CD8-positive, alpha-beta memory T cell (primary cell): ENCODE measurements at places on chromosomes 6 and 20. TPM values are rescaled to one million over a fixed set of nuclear protein-coding genes. Genes with fewer than 3 reads are reported as not detected.

DNA sequence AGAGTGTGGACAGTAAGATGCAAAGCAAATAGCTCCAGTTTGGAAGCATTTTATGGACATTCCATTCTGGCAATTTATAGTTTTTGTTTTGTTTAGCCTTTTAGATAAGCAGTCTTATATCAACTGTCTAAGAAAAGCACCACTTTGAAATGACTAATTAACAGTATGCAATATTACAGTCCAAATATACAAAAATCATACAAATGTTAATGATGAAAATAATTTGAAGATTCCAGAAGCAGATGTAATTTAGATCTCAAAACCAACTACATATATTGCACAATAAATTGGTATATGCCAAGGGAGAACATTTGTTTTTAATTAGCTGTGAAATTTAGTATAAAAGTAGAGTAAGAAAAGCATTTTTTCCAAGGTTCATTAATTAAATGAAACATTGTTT lies 158.8 kb downstream of the KIF6 start:
- no peak for DNase-seq

- no peak for DNase-seq
Observed at GRCh38 chr6:157186785-157187181, 136.5 kb downstream of the TMEM242 start.

The MAK gene
- not detected for polyA plus RNA-seq

DNA sequence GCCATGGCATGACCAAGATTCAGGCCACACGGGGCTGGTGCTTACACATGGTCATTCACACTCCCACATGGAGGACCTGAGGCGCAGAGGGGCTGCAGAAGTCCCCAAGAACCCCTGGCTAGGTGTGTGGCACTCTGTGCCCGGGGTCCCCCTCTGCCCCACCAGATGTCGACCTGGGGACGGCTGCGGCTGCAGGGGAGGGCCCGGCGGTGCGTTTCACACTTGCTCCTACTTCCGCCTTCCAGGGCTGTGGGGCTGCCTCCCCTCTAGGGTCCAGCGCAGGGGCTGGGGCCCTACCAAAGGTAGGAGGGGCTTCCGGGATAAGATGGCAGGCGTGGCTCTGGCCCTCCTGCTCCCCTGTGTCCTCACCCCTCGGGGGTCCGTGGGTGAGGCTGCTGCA lies 81.1 kb upstream of the SLCO4A1 start:
- DNase-seq: no peak

DNA sequence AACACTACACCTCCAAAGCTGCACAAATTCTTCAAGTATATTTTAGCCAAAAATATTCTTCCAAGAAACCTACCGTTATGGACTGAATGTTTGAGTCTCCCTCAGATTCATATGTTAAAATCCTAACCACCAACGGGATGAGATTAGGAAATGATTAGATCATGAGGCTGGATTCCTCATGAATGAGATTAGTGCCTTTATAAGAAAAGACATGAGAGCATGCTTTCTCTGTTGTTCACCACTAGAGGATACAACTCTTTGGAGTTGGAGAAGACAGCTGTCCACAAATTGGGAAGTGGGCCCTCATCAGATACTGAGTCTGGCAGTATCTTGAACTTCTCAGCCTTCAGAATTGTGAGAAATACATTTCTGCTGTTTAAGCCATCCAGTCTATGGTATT lies 7.1 kb upstream of the SLC17A4 start:
- DNase-seq: no peak

DNA sequence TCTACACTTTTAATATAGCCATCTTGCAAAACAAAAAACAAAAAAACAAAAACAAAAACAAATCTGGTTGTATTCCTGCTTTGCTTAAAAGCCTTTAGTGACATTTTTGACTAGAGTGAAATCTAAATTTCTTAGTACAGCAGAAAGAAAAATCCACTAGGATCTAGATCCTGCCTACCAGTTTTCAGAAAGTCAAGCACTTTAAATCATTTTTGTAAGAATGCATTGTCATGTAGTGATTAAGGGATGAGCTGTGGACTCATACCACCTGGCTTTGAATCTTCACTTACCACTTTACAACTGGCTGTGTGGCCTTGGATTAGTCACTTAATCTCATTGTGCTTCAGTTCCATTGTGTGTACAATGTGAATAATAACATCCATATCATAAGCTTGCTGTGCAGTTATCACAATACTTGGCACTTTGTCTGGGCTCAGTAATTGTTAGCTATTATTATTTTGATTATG lies 4.0 kb downstream of the MKKS start:
- DNase-seq: no peak

DNA sequence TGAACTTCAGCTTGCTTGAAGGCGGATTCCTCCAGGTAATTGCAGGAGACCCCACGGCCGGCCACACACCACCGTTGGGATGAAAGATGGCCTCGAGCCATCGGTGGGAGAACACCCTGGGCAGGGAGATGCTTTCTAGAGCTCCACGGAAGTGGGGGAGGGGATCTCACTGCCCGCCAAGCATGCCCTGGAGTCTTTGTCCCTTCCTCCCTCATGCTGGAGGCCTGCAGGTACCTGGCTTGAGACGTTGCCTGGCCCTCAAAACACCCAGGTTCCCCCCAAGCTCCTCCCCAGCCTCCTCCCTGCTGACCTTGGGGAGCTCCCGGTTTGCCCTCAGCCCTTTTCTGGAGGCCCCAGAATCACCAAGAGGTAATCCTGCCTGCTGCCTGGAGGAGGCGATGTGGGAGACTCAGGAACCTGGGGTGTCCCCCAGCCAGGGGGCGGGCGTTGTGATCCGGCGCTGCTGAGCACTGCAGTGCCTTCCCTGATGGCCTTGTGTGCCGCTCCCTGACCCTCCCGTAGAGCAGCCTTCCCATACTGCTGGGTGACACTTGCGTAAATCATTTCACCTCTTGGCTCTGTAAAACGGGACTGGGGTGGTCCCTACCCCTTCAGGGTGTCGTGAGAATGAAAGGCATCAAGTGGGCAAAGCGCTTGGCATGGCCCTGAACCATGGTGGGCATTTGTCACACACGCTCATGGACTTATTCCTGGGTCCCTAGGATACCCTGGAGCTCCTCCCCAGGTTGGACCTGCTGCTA lies 91.4 kb downstream of the CEBPB start:
- DNase-seq: no peak

DNA sequence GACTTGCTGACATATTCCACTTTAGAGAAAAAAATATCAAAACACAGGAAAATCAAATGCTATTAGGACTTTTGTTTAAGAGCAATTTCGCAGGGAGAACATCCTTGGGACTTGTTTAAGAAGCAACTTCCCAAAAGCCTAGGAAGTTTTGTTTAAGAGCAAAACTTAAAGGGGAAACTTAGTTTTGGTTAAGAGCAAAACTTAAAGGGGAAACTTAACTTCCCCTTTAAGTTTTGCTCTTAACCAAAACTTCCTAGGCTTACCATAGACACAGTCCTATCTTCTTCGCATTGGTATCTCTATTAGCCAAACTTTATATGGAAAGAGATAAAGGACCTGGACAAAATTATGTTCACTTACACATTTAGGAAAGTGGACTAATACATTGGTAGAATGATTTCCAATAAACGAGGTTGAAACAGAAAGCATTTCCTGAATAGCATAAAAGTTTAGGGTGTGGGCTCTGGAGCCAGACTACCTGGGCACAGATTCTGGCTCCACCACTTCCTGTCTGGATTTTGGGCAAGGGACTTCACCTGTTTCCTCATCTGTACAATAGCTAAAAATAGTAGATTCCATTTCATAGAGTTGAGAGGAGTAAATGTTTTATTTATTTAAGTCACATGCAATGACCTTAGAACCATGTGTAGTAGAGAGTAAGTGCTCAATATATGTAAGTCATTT lies 15.7 kb downstream of the PAQR8 start:
- no peak for DNase-seq

The TRIM40 gene
- not detected for polyA plus RNA-seq

GRCh38 chr20:11850901-11851300 lies 66.8 kb upstream of the BTBD3 start:
- no peak for DNase-seq

DNA sequence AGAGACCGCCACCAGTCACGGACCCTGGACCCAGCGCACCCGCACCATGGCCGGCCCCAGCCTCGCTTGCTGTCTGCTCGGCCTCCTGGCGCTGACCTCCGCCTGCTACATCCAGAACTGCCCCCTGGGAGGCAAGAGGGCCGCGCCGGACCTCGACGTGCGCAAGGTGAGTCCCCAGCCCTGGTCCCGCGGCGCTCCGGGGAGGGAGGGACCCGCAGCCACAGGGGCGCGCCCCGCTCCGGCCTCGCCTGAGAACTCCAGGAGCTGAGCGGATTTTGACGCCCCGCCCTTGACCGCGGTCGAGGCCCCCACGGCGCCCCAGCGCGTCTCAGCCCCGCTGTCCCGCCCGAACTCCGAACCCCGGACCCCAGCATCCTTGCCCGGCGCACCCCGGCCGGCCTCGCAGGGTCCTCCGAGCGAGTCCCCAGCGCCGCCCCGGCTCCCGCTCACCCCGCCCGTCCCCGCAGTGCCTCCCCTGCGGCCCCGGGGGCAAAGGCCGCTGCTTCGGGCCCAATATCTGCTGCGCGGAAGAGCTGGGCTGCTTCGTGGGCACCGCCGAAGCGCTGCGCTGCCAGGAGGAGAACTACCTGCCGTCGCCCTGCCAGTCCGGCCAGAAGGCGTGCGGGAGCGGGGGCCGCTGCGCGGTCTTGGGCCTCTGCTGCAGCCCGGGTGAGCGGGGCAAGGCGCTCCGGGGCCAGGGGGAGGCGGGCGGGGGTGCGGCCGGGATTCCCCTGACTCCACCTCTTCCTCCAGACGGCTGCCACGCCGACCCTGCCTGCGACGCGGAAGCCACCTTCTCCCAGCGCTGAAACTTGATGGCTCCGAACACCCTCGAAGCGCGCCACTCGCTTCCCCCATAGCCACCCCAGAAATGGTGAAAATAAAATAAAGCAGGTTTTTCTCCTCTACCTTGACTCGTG lies at the start of gene OXT:
Gene OXT, plus strand, starts transcription at position 11 of the 920 bp plus-strand sequence. Its CDS starts 36 bp downstream, at position 47.
- peak; percentile 51 for DNase-seq

The IMPG1 gene
- polyA plus RNA-seq: not detected

The LAMA4 gene
- polyA plus RNA-seq: not detected

The CD93 gene
- 0.02 TPM for polyA plus RNA-seq

- DNase-seq: no peak
Observed at GRCh38 chr6:99032396-99032795, 84.7 kb upstream of the FBXL4 start.

- DNase-seq: no peak
Observed at GRCh38 chr20:3461911-3462677, 8.7 kb upstream of the ATRN start.

DNA sequence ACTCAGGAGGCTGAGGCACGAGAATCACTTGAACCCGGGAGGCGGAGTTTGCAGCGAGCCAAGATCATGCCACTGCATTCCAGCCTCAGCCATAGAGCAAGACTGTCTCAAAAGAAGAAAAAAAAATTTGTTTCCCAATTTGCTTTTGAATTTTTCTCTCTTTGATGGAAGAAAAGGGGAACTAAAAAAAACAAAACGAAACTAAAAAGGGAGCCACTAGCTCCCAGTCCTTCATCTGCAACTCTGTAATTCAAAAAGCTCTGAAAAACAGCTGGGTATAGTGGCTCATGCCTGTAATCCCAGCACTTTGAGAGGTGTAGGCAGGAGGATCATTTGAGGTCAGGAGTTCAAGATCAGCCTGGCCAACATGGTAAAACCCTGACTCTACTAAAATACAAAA lies 9.5 kb downstream of the OVOL2 start:
- no peak for DNase-seq

DNA sequence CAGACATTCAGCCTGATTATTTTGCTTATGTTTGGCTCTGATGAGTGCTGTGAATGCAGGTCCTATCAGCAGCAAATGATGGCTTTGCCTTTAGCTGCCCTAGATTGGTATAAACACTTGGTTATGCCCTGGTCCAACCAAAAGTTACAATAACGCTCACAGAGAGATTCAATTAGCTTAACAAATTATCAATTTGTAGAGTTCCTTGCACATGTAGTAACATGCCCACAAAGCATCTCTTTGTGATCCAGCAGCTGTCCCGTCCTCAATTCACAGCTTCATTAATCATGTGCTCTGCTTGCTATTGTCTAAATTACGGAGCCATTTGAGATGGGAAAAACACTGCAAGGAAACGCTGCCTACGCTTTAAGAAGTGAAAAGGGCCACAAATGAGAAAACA lies 457.9 kb downstream of the HDGFL1 start:
- DNase-seq: no peak

- DNase-seq: no peak
Observed at GRCh38 chr20:8535403-8536261, 403.6 kb downstream of the PLCB1 start.

GRCh38 chr6:130132286-130132701 lies 90.5 kb downstream of the SAMD3 start:
- peak; percentile 26 for DNase-seq

DNA sequence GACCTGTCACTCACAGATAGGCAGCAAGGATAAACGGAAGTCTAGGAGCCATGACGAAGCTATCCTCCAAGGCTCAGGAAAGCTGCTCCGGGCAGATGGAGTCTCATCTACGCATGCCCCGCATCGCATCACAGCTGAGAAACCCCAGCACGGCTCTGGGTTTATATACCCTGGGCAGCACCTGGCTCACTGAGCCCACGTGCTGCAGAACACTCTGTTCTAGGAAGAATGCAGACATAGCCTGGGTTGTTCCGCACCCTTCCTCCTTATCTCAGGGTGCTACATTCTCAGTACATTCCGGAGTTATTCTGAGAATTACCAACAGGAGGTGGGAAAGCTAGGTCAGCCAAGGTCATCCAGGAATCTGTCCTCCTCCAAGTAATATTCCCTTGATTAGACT lies 260.4 kb downstream of the CBLN4 start:
- DNase-seq: no peak

The BACH2 gene
- polyA plus RNA-seq: 7.4 TPM

The FILIP1 gene
- polyA plus RNA-seq: not detected

- no peak for DNase-seq
Observed at GRCh38 chr20:22815603-22816315, 219.4 kb upstream of the SSTR4 start.

- no peak for DNase-seq
Observed at GRCh38 chr6:139743664-139744437, 369.4 kb upstream of the CITED2 start.

DNA sequence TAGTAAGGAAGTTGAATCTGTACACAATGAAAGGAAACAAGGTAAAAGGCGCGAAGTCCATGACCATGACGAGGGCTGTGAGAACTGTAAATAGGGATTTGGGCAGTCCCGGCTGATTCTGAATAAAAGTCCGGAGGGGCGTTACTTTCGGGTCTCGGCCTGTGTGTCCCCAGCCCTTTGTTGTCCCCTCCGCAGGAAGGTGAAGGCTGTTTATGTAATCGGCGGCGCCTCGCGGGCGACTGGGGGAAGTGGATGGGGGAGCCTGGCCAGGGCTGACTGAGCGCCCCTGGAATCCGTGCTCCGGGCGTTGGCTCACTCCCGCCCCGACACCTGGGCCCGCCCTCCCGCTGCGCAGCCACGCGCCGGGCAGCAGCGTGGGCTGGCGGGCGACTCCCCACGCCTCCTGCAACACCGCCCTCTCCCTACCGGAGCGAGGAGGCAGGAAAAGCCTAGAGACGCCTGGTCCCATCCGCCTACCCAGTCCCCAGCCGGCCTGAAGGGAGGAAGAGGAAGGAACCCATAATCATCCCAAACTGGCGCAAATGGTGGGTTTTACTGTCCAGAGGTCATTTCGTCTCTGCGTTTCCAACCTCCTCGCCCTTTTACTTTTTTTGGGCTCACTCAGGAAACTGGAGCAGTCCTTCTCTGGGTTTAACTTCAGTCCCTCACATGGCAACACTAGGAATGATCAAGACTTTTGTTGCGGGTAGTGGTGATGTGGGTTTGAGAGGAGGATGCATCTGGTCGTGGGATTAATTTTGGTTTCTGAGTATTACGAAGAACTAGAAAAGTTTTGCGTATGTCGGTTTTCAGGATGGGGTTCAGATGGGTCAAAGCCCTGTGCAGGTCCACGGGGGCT lies 12.1 kb downstream of the TRIM31 start:
- peak; percentile 26 for DNase-seq

The MAFB gene
- polyA plus RNA-seq: not detected

The BHLHE23 gene
- polyA plus RNA-seq: not detected

The NCOA5 gene
- polyA plus RNA-seq: 28.7 TPM
